ENCODE measurements at places on chromosomes 2 and 18.

- DNase-seq = no peak
Observed at GRCh38 chr18:79485788-79486355, 90.1 kb downstream of the NFATC1 start.

GRCh38 chr2:121390082-121390692, 105.2 kb upstream of the TFCP2L1 start:
- no peak for DNase-seq

DNA sequence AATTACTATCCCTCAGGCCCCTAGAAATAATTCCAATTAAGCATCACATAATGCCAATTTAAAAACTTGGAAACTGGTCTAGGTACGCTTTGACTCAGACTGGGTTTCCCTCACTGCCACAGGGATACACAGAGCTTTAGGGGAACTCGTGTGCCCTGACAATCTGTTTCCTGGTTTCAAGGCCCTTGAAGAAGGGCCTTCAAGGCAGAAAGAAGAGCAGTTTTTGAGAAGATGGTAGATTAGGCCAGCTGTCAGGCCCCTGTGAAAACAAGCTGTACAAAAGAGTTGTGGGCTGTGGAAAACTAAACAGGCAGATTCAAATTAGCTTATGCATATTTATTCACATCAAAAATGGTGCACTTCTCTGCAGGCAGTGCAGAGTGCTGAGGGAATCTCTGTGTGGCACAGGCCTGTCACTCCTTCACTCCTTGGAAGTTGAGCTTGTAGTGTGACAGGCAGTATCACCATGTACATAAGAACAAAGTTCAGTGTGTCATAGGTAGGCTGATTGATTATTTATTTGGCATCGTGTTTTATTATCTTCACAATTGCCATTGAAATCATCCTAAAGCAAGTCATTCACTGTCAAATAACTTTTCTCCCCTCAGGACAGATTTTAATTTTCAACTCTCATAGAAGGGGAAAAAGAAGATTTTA, 614.4 kb upstream of the GYPC start:
- no peak for DNase-seq

DNA sequence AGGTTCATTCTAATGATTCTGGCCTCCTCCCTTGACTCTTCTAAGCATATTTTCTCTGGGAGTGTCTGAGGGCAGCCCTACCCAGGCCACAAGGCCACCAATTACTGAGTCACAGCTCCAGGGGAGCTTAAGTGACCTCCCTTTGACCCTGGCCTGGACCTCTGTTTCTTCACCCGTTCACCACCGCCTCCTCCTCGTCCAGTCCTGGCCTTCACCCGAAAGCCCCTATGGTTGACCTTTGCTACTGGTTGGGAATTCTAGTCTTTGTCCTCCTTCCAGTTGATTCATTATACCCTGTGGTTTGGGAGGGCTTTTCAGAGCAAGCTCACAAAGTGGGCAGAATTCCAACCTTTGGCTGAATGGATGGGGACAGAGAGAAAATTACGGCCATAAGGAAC, 72.6 kb downstream of the NRP2 start:
- no peak for DNase-seq

- DNase-seq = no peak
Observed at GRCh38 chr2:209321076-209321475, 102.8 kb upstream of the MAP2 start.

- DNase-seq = no peak
Observed at GRCh38 chr2:179348906-179349305, 84.3 kb upstream of the SESTD1 start.

DNA sequence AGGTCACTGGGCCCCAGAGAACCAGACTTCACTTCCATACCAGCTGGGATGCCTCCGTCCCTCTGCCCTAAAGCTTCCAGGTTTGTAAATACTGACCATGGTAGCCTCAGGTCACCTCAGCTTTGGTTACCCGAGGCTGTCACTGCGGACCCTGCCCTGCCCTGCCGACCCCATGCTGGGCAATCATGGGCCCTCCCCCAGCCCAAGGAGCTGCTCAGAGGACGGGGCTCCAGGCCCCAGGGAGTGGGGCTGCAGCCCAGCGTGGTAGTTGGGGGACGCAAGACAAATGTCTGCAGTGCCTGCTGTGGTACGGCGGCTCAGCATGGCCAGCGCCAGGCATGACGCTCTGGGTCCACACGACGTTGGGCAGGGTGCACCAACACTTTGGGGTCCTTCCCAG, 25.3 kb downstream of the RAMP1 start:
- DNase-seq = no peak

DNA sequence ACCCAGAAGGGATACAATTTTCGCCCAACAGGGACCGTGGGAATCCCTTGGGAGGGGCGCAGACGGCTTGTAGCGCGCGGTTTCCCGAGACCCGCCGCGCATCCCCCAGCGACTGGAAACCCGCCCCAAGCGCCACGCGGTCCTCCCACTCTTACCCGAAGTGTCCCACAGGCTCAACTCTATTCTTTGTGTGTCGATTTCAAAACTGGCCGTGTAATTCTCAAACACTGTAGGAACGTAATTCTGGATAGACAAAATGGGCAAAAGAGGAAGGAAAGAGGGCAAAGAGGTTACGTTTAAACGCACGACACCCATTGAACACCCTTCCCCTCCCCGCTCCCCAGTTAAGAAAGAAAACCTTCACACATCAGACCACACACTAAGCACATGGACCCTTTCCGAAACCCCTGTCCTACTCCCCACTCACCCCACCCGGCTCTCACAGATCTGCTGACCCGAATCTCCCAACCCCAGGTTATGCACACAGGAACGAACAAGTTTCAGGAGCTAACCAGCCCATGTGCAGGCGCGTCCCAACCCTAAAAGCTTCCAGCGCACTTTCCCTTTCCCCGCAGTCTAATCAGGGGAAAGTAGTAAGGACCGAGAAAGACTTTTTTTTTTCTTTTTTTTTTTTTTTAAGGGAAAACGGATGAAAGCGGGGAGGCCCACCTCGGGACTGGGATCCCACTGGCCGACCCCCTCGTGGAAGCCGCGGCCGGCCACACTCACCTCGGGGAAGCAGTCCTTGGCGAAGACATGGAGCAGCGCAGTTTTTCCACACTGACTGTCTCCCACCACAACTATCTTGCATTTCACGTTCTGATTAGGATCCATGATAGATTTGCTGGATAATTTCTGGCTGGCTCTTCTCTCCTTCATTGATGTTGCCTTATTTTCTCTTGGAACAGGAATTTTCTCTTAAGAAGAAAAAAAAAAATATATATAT, 655 bp downstream of the RND3 start:
- DNase-seq = peak; percentile 13
